ENCODE measurements at places on chromosomes 2 and 18. TPM values are rescaled to one million over a fixed set of nuclear protein-coding genes. Genes with fewer than 3 reads are reported as not detected.

- no peak for DNase-seq
Measured at GRCh38 chr2:216880509-216881184, 20.8 kb upstream of the TNP1 start.

The MEX3C gene
- total RNA-seq = 67.6 TPM

DNA sequence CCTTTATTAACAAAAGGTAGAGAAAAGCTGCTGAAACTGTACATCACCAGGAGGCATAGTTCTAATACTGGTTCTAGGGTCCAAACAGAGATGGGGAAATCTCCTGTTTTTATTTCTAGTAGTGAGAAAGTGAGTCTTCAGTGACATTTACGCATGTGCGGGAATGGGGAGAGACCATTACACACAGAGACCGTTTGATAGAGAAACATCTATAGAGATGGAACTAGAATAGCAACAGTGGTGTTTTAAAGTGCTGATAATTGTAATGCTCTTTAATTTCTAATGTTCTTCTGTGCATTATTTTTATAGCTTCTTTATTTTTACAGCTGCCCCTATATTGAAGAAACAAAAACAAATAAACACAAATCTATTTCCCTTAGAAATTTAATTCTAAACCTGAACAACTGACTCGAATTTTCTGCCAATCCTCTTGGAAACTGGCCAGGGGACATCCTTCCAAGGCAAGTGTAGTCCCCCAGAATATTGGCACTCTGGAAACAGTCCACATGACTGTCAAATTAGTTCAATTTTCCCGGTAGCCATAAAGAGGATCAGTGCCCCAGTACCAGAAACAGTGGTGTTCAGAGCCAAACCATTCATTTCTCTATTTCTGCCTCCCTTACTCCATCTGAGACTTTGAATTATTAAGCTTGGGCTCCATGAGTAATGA lies 260.9 kb downstream of the ICOS start:
- DNase-seq = no peak

The ADRA2B gene
- total RNA-seq = not detected

The ACTG2 gene
- total RNA-seq = 0.15 TPM

The RNF144A gene
- total RNA-seq = 1.8 TPM

GRCh38 chr2:166297951-166298350 lies 77.8 kb downstream of the SCN9A start:
- no peak for DNase-seq

The SULT1C4 gene
- total RNA-seq = 47.7 TPM

The AFG3L2 gene
- 44.8 TPM for total RNA-seq

DNA sequence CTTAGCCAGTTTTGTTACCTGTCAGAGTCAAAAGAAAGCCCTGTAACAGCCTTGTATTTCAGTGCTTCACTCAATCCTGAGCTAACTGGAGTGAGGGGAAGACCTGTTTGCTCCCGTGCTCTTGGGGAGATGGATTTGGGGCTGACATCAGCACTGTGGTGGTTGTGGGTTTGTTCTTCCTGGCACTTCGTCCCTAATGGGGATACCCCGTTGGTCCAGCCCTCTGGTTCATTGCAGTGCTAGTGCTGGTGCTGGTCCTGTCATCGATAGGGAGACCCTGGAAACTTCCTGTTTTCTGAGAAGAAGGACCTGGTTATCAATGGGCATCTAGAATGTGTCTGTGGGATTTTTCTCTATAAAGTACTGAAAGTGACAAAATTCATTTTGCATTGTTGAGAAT lies 205.4 kb downstream of the ZNF407 start:
- no peak for DNase-seq

DNA sequence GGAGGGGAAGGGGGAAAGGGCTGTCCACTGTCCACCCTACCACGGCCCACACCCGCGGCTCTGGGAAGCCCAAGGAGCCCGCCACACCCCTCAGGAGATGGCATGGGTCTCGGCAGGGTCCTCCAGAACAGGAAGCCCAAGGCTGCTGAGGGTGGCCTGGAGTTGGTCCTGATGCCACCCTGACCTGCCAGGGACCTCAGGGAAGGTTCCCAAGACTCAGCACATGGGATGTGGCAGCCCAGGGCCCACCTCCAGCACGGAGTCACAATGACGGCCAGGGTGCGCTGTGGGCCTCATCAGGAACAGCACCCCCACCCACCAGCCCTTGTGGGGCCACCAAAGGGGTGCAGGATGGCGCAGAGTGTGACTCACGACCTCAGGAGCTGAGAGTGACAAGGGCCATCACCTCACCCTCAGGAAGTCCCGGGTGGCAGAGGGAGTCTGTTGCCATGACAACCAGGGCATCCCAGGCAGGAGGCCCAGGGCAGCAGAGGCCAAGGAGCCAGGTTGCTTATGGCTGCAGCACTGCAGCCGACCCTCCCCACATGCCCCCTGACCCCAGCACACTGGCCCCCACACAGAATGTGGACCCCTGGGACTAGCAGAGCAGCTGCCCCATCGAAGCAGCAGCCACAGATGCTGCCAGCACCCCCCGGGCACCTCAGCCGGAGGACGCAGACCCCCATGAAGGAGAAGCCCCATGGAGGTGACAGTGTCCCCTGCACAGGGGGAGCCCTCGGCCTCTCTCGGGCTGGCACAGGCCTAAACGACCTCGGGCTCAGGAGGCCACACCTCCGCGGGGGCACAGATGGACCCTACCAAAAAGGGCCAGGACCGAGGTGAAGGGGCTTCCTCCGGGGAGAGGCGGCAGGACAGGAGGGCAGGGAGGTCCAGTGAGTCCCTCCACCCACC lies 34.3 kb downstream of the KIF1A start:
- DNase-seq = no peak

DNA sequence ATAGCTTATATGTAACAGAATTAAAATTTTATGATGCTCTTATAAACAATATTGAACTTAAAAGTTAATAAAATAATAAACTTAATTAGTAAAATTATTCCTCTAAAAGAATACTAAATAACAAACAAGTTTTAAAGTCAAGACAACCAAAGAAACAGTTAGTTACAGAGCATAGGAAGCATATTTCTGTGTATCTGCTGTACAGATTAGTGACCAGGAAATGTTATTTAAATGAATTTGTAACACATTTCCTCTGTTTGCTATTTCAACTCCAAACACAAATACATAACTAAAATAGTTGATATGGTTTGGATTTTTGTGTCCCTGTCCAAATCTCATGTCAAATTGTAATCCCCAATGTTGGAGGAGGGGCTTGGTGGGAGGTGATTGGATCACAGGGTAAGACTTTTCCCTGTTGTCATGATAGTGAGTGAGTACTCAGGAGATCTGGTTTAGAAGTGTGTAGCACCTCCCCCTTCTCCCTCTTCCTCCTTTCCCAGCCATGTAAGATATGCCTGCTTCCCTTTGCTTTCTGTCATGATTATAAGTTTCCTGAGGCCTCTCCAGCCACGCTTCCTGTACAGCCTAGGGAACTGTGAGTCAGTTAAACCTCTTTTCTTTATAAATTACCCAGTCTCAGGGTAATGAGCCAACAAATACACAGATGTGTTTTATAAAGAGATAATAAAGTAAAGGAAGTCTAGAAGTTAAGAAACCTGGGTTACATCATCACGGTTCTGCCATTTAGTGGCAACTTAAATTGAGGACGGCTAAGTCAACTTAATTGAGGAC lies 51.8 kb downstream of the ROCK2 start:
- no peak for DNase-seq

DNA sequence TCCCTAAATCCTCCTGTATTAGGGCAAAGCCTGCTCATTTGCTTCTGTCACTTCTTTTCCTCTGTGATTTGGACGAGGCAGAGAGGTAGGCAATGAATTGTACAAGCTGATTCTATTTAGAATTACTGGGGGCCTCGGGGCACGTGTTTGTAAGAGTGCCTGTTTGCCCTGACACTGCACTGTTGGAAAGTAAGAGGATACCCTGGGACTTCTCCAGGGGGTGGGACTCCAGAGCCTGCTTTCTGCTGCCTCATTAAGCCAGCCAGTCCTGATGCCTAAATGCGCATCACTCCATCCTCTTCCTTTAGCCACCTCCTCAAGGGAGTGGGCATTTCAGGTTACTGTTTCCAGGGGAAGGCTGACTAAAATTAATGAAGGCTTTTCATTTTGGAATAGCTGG lies 134.3 kb downstream of the TDRD15 start:
- DNase-seq = no peak

The TCF4 gene
- 2.8 TPM for total RNA-seq

The MC2R gene
- total RNA-seq = not detected

GRCh38 chr2:192932376-192932775 lies 737.6 kb upstream of the TMEFF2 start:
- no peak for DNase-seq

DNA sequence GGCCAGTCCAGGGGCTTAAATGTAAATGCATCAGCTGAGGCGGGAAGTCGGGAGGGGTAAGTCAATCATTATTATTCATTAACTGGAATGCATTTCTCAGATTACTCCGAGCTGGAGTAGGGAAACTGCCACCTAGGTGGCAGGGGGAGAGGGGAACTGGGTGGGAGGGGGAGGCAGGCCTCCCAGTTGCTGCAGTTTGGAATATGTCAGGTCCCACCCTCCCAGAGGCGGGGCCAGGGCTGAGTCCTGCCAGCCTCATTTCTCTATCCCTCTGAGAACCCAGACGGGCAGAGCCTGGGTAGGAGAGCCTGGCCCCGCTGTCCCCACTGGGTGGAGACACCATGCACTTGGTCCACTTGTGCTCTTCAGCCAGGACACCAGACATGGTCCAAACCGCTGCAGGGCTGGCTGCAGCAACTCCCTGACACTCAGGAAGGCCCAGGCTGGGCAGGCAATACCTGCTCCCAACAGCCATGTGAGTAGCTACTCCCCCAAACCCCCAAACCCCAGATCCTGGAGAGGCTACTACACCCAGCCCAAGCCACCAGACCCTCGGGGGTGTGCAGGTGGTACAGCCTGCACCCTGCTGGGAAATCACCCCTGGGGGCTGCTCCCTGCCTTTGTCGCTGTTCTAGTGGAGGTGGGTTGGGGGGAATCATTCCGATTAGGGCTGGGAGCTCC lies at the start of gene GPBAR1:
GPBAR1 (plus strand) TSS at position 274 of the 681 bp plus-strand sequence. CDS start 1,710 bp downstream, outside the sequence.
- DNase-seq = peak; percentile 73

GRCh38 chr18:28468901-28469300 lies 292.0 kb upstream of the CDH2 start:
- no peak for DNase-seq

DNA sequence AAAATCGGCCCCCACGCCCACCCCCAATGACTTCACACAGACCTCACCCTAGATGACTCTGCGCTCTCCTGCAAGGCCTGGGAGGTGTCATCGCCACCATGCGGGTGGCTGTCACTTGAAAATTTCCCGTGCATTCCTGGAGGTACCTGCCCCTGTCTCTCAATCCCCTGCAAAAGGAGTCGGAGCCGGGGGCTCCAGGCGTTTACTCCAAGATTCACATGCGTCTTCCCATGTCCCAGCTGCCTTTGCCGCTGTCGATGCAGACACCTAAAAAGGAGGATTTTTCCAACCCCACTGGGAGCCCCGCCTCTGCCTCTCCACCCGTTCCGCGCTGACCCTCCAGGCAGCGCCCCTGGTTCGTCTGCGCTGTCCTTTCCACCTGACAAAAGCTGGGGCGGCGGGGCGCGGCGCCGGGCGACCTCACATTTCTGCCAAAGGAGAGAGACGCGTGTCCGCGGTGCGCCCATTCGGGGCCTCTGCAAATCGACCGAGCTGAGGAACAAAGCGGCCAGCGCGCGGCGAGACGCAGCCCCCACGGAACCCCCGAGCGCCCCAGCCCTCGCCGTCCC lies 667 bp downstream of the REEP1 start:
- no peak for DNase-seq

The FAP gene
- total RNA-seq = 0.15 TPM

DNA sequence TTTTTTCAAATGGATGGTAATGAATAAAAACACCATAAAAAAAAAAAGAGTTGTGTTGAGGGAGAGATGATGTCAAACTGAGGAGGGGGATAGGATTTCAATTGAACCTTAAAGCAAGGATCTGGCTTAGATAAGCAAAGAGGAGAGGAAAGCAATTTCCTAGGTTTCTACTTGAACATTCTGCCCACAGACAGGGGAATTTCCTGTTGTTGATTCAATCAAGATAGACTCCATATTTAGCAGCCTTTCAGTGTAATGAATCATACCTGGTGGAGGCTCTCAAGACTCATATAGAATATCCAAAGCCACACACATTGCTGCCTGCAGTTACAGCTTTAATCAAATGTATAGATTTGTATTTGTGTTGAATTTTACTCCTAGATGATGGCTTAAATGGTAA lies 294.4 kb upstream of the PIK3C3 start:
- no peak for DNase-seq

The XIRP2 gene
- not detected for total RNA-seq

The SP140 gene
- total RNA-seq = 4.3 TPM

The MAPK4 gene
- total RNA-seq = not detected

- no peak for DNase-seq
Measured at GRCh38 chr2:61512768-61513398, 25.3 kb downstream of the XPO1 start.
